HS-5 (cell line): ENCODE measurements at places on chromosomes 13 and 19.

DNA sequence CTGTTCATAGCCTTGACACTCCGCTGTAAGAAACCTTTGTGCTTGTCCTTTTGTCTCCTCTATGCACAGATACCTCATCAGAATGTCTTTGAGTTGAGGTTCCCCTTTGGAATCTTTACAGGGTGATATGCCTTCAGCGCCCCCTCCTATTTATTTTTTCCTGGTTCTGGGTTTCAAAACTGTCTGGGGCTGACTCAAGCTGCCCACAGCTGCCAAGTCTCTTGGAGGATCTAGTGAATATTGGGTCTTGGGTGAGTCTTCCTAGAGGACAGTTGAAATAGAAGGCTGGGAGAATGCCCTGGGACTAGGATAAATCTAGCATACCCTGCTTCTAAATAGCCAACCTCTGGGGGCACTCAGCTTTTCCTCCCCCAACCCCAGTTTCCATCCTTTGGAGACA lies 930 bp downstream of the ZNF136 start:
- DNase-seq, result no peak

DNA sequence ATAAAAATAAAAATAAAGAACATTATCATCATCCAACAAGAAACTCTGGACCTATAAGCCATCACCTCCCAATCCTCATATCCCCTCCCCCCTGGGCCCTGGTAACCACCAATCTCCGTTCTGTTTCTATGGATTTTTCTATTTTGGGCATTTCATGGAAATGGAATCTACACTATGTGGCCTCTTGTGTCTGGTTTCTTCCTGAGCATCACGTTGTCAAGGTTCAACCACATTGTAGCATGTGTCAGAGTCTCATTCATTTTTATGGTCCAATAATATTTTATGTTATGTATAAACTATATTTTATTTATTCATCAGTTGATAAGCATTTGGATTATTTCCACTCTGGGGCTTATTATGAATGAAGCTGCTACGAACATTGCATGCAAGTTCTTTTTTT lies 26.9 kb downstream of the SULT2B1 start:
- DNase-seq, result no peak

DNA sequence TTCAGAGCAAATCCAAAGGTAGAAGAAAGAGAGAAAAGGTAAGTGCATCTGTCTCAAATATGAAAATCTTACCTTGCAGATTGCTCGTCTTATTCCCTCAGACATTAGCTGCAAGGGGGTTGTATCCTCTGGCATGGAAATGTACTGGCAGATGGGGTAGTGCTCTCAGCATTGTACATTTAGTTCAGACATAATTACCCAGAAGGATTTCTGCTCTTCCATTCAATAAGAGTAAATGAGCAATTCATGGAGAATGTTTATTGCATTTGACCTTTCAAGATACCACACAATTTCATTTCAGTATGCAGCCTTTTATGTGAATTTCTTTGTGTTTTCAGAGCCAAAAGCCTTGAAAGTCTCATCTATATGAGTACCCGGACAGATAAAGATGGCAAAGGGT lies 63.8 kb downstream of the SCEL start:
- DNase-seq, result no peak

- no peak for DNase-seq
Measured at GRCh38 chr19:41813911-41814310, 17.5 kb downstream of the CEACAM3 start.

DNA sequence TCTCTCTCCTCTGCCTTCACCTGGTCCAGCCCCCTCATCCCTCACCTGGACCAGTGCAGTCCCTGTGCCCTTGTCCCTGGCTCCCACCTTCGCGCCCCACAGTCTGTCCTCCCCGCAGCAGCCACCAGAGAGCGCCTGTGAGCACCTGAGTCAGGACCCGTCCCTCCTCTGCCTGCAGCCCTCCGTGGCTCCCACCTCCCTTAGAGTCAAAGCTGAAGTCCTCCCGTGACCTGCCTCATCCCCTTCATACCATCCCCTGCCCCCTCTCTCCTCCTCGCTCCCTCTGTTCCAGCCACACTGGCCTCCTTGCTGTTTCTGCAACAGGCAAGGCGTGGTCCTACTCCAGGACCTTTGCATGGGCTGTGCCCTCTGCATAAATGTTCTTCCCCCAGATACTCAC lies 10.3 kb downstream of the CELF5 start:
- no peak for DNase-seq

- DNase-seq, result no peak
Measured at GRCh38 chr13:111008351-111008750, 93.5 kb upstream of the ANKRD10 start.

GRCh38 chr19:8208922-8209461 lies at the start of gene CERS4:
CERS4 (plus strand) TSS chr19:8209370; CDS start chr19:8251077, 41,707 bp downstream.
- no peak for DNase-seq

- DNase-seq, result no peak
Measured at GRCh38 chr19:3949997-3950859, 17.4 kb downstream of the NMRK2 start.

DNA sequence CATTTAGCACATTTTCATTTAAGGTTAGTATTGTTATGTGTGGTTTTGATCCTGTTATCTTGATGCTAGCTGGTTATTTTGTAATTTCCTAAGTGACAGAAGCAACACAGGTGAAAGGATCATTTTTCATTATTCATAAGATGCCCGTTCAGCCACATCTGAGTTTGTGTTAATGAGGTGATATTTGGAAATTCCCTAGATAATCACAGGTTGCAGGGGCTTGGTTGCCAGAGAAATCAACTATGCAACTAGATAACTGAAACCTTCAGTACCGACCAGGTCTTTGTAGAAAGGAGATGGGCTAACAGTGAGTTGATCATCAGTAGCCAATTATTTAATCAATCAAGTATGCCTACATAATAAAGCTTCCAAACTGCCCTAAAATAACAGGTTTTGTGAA lies 121.3 kb upstream of the UFM1 start:
- DNase-seq, result no peak

DNA sequence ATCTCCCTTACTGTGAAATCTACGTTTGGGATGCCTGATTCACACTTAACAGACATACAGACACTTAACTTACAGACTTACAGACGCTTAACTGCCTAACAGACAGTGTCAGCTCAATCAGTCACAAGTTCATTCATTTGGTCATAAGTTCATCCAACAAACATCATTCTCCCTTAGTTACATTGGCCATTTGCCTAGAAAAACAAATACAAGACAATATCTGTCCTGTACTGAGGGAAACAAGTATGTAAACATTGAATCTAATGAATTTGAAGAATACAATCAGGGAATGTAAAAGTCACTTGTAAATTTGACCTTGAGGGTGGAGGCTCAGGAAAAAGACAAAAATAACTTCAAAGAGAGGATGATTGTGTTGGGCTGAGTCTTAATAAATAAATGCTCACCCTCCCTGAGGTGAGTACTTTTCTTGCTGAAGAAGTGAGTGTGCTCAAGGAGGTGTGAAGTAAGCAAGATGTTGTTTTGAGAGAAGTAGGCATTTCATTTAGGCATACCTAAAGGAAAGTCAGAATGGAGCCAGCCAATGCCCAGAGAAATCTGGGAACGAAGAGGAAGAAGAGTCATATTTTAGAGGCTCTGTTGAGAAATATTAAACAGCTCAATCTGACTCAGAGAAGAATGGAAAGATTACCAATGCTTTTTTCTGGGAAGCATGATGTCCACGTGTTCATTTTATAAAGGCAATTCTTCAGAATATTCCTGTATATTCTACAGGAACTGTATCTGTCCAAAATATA lies 958.4 kb upstream of the SLC10A2 start:
- no peak for DNase-seq

GRCh38 chr13:48641404-48641803 lies 12.3 kb upstream of the CYSLTR2 start:
- no peak for DNase-seq

- no peak for DNase-seq
Measured at GRCh38 chr13:26335158-26335557, 81.2 kb downstream of the CDK8 start.

- DNase-seq, result no peak
Measured at GRCh38 chr19:30580673-30581072, 208.5 kb downstream of the ZNF536 start.
